Common myeloid progenitor, CD34-positive (primary cell): ENCODE measurements at places on chromosomes 3 and 15.

GRCh38 chr15:75452865-75453702, 1.6 kb upstream of the SIN3A start:
- DNase-seq = peak; percentile 30

GRCh38 chr3:36926292-36926897, 18.5 kb downstream of the TRANK1 start:
- DNase-seq = no peak

DNA sequence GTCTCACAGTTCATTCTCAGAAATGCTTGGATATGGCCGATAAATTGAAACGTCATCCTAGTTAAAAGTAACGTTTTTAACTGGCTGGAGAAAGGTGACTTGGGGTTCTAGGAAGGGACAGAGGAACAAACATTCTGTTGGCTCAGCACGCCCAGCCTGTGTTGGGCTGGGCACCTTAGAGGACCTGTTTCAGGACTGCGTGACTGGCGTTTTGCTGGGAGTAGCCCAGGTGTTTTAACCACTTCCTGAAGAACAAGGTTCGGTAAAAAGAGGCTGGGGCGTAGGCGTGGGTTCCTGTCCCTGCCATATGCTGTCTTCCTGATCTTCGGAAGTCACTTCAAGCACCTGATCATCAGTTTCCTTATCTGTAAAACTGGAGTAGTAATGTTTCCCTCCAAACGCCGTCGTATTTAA, 1.1 kb upstream of the TLNRD1 start:
- peak; percentile 77 for DNase-seq

DNA sequence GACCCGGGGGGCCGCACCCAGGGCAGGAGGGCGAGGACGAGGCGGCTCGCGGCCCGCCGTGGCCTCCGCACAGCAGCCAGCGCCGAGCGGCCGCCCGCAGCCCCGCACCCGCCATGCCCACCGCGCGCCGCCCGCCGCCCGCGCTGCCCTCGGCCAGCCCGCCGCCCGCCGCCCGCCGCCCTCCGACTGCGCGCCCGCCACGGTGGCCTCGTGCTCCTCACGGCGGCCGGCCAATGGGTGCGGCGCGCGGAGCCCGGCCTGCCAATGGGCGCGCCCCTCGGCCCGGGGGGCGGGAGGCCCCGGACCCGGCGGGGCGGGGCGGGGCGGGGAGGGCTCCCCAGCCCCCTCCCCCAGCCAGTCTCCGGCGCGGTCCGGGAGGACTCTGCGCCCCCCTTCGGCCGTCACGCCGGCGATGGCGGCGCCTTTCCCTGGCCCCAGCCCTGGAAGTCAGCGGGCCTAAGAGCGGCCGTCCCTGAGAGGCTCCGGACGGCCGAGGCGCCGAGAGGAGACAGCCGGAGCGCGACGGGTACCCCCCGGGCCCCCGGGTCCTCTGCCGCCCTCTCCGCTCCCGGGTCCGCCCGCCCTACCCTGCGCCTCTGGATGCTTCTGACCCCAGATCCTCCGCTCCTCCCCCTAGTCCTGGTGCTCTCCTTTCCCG, at the start of gene NT5DC2:
NT5DC2 (minus strand) TSS at position 235 of the 658 bp plus-strand sequence; CDS start at position 115, 120 bp downstream.
- peak; percentile 54 for DNase-seq

- DNase-seq = no peak
Measured at GRCh38 chr15:29130476-29130875, 139.1 kb downstream of the NSMCE3 start.

DNA sequence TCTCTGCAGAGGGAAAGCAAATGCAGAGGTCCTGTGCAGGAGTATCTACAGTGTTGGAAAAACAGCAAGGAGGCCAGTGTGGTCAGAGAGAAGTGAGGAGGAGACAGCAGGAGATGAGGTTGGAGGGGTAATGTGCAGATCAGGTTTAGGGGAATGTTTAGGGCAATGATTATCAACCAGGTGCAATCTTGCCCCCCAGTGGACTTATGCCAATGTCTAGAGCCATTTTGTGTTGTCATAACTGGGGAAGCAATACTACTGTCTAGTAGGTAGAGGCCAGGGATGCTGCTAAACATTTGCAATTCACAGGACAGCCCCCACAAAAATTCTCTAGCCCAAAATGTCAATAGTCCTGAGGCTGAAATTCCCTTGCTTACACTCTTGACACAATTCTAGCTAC, 13.1 kb downstream of the CCDC191 start:
- DNase-seq = no peak
